ENCODE measurements at places on chromosomes 2 and 18.

GRCh38 chr2:95347681-95348608 lies 50.8 kb downstream of the KCNIP3 start:
- DNase-seq, result no peak

- no peak for DNase-seq
Observed at GRCh38 chr18:41484069-41484468, 471.0 kb upstream of the PIK3C3 start.

- DNase-seq, result no peak
Observed at GRCh38 chr2:197161774-197162173, 148.8 kb downstream of the ANKRD44 start.

- DNase-seq, result no peak
Observed at GRCh38 chr2:70785137-70785911, 5.1 kb downstream of the FIGLA start.

GRCh38 chr2:188897096-188897495 lies 77.1 kb upstream of the COL3A1 start:
- DNase-seq, result no peak

- no peak for DNase-seq
Observed at GRCh38 chr2:152552888-152553287, 164.4 kb downstream of the PRPF40A start.

DNA sequence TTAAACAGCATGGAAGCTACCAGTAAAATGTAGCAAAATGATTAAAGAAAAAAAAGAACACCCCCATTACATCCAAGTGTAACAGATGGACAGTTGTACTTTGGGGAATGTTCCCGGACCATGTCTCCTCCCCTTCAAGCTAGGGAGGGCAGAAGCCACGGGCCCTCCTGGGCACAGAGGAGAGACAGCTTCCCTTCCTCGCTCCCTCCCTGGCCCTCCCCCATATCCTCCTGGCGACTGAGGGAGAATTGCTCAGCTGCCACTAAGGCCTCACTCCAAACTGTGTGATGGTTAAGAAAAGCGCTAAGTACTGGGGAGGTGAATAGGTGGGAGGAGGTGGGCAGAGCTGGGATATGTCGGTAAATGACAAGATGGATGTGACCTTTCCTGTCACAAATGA lies 358.0 kb downstream of the HRH4 start:
- DNase-seq, result no peak

DNA sequence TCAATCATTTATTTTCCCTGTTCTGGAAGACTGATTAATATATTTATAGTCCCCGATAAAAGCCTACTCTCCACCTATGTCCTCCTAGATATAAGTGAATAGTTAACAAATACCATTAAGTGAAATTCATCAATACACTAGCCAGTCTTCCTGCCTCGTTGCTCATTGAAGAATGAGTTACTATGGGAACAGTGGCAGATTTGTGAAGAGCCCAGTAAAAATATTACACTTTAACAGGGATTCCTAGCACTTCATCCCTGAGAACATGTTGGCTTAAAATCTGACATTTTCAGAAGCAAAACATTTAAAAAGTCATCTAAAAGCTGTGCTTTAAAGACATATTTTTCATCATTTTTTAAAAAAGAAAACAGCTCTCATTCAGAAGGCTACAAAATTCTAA lies 848.7 kb upstream of the NXPH2 start:
- no peak for DNase-seq
